HFF-Myc (cell line): ENCODE measurements at places on chromosomes 5 and 9.

- DNase-seq = no peak
These were observed 4.4 kb upstream of the SLC27A4 start for GRCh38 chr9:128335914-128336313.

- DNase-seq = no peak
These were observed 58.5 kb upstream of the TSLP start for GRCh38 chr5:111013011-111013410.

GRCh38 chr5:79259810-79260209, 23.9 kb downstream of the JMY start:
- no peak for DNase-seq

GRCh38 chr5:78236046-78236445, 58.5 kb downstream of the AP3B1 start:
- no peak for DNase-seq

DNA sequence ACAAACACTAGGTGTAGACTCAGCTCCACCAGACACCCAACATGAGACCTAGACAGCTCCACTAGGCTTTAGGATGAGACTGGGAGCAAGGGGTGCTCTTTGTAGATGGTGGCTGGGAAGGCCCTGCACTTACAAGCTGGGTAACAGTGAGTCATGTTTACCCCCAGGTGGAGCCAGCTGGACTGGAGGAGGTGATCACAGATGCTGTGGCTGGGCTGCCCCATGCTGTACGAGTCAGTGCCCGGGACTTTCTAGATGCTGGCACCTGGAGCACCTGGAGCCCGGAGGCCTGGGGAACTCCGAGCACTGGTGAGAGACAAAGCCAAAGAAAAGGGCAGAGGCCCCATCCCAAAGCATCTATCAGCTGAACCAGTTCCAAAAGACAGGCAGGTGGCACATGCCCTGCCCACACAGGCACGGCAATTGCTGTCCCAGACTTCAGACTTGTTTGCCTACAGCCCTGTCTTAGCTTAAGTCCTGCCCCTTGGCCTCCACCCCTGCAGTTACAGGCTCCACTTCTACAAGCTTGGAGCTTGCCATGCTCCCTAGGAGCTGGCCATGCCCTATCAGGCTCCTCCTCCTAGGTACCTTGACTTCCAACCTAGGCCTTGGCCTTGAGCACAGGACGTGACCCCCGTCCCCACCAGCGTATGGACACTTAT, 2.7 kb downstream of the CCL27 start:
- DNase-seq = no peak

GRCh38 chr9:93205045-93205768, 21.3 kb downstream of the WNK2 start:
- DNase-seq = no peak

GRCh38 chr9:71004196-71004595, 117.2 kb downstream of the TRPM3 start:
- DNase-seq = no peak

- DNase-seq = no peak
These were observed 49.4 kb downstream of the MEF2C start for GRCh38 chr5:88833371-88834130.

GRCh38 chr5:135248801-135249231, 150.2 kb downstream of the MACROH2A1 start:
- DNase-seq = no peak

GRCh38 chr5:55544341-55544740, 9.6 kb upstream of the PLPP1 start:
- DNase-seq = no peak

- no peak for DNase-seq
These were observed 403.5 kb downstream of the TAF11L14 start for GRCh38 chr5:18037718-18038117.

DNA sequence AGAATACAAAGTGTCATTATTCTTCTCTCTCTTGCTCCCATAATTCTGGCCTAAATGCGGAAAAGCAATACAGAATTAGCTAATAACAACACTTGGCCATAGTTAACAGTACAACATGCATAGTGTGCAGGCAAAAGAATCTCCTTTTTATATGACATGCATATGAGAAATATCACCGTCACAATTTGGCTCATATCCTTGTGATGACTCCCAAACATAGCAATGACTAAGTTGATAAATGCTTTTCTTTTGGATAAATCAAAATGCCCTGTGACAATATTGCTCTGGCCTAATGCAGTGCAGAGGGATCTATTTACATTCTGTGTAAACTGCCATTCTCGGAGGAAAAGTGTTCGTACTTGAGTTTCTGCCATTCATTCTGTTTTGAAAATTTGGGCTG, 121.9 kb upstream of the GHR start:
- no peak for DNase-seq
